Activated gamma-delta T cell treated with Interleukin-2 at 50 U/mL for 16 hours (primary cell): ENCODE measurements at places on chromosomes 4 and X.

DNA sequence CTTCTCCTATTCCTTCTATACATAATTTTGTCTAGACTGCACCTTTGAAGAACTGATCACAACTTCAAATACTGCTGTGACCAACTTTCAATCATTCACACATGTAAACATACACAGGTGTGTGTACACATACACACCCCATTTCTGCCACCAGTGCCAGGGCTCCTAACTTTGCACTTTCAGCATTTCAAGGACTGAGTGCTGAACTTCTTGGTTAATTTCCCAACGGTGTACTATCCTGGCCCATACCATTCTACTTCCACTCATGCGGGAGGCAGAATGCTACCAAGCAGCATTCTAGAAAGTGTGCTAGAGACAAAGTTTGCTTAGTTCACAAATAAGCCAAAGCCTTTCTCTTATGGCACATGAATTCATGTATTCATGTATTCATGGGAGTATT is 51.2 kb downstream of the RPGR start:
- DNase-seq, result no peak

DNA sequence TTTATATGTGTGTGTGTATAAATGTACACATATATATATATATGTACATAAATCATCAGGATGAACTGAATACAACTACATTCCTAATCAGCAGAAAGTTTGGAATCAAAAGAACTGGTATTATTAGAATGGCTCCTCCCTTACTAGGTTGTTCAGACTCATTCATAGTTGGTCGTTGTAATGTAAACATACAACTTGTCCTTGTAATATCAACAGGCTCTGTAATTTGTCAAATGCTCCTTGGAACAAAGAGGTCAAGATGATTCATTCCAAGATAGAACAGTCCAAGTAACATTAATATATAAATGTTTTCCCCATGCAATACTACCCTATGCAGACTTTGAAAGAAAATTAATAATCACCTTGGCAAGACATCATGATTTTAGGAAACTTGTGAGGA is 351.4 kb upstream of the SMIM31 start:
- no peak for DNase-seq

DNA sequence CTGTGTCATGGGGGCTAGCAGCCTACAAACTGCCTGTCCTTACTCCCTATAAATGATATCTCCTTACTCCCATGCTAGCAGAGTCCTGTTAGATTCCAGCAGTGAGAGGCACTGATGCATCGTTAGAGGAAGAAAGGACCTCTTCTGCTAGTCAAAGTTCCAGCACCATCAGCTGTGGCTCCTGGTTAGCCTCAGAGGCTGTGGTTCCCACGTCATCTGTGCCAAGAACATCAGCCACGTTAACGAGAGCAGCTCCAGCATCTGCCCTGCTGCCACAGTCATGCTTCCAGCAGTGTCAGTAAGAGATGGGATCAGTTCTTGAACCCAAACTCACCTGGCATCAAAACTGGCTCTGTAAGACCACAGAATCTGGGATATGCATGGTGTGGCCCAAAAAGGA is 88.5 kb downstream of the SLC2A9 start:
- DNase-seq, result no peak

GRCh38 chrX:27933361-27933760 is 47.9 kb downstream of the DCAF8L1 start:
- DNase-seq, result no peak

DNA sequence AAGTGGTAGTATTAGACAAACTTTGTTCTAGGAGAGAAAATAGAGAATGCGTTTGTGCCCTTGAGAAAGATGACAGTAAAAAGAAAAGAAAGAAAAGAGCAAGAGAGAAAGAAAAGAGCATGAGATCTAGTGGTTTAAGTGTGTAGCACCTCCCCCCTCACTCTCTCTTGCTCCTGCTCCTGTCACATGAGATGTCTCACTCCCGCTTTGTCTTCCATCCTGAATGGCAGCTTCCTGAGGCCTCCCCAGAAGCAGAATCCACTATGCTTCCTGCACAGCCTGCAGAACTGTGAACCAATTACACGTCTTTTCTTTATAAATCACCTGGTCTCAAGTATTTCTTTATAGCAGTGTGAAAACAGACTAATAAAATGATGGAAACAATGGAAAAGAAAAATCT is 499.6 kb downstream of the ACTRT1 start:
- no peak for DNase-seq

DNA sequence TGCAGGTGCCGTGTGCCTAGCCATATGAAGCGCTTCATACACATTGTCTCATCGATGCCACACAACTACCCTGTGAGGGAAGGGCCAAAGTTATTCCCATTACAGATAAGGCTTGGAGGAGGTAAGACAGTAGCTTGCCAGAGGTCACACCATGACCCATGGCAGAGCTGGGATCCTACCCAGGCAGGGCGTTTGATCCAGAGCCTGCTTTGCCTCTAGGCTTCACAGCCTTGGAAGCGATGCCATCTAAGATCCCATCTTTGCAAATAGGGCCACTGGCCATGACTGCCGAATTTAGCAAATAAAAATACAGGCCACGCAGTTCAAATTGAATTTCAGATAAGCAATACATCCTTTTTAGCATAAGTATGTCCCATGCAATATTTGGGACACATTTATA is 358.2 kb downstream of the BCOR start:
- no peak for DNase-seq

- DNase-seq, result no peak
These were observed 100.0 kb upstream of the PRKG2 start for GRCh38 chr4:81314897-81315470.

DNA sequence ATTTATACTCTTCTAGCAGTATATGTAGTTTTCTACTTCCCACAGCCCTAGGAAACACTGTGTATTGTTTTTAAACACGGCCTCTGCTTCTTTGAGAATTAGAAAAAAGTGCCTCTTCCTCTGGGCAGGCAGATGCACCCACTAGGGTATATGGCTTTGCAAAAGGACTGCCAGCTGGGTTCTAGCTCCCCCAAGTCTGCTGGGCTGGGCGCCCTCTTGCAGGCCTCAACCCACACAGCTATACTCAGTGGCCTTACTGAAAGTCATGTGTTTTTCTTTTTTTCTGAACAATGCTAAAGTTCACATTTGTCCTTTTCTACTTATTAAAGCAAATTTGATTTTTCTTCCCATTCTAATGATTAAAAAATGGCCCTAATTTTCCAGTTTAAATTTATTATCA is 35.5 kb upstream of the BMPR1B start:
- no peak for DNase-seq

- DNase-seq, result no peak
These were observed 129.1 kb upstream of the PACRGL start for GRCh38 chr4:20570981-20571715.

- no peak for DNase-seq
These were observed 19.2 kb downstream of the SLC9A7 start for GRCh38 chrX:46739736-46740135.

- DNase-seq, result no peak
These were observed 164.9 kb downstream of the DCTD start for GRCh38 chr4:182752158-182752910.

GRCh38 chrX:67563469-67564448 is 19.9 kb downstream of the AR start:
- no peak for DNase-seq

- DNase-seq, result no peak
These were observed 60.4 kb upstream of the IRF2 start for GRCh38 chr4:184534511-184535391.

DNA sequence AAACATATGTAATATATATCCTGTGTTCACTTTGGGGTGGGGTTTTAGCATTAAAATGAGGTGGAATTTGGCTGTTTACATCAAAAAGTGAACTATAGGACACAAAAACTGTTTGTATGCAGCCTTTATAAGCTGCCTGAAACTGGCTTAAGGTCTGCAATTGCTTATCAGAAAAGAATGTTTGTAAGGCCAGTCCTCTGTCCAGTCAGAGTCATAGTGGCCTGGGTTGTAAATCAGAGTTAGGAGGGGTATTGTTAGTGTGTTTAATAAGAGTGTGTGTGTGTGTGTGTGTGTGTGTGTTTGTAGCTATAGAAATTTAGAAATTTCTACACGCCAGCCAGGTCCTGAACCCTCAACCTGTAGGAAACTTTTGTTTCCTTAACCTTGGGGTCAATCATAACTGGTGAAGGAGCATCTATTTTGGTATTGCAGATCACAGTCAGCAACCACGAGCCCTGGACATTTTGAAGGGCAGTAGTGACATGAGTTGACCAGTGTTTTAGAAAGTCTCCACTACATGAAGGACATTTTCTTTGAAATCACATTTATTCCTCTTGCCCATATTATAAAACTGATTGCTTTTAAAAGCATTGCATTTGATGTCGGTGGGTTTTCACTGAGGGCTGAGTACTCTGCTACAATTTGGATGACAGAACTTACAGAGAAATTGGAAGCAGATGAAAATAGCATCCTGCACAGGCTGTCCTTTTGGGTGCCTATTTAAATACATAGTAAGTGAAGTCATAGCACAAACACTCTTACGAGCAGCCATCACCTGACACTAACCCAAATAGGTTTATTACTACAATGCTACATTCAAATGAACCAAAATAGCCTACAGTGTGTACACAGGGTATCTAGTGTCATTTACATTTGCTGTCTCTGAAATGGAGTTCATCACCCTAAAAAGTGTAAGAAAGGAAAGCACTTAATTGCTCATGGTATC is 11.2 kb upstream of the TMEM154 start:
- no peak for DNase-seq

DNA sequence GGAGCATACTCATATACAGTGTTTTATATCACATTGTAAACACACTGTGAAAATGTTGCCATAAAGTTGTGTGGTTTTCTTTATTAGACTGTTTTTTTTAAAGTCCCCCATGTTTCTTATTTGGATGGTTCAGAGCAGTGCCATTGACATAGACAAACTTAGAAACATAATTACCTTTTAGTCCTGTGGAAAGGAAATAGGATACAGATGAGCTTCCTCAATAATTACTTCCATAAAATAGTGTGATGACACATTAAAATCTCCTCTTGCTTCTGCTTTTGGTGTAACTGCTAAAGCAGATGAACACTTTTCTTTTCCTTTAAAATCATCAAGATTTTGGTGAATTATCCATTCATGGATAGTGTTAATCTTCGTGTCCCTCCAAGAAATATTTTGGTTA is 52.9 kb upstream of the LIMCH1 start:
- no peak for DNase-seq

DNA sequence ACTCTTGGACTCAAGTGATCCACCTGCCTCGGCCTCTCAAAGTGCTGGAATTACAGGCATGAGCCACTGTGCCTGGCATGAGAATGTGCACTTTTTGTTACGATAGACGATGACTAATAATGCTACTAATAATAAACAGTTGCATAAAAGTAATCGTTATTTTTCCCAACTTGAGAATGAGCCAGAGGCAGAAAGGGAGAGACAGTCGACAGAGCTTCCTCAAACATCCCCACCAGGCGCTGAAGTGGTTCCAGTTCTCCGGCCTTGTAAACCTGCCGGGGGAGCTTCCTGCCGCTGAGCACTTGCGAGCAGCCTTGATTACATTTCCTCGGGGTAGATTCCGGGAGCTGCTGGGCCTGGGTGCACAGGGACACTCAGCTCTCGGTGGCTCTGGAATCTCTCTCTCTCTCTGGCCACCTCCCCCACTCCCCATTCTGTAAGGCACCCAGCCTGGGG is 8.9 kb upstream of the HTRA3 start:
- no peak for DNase-seq

DNA sequence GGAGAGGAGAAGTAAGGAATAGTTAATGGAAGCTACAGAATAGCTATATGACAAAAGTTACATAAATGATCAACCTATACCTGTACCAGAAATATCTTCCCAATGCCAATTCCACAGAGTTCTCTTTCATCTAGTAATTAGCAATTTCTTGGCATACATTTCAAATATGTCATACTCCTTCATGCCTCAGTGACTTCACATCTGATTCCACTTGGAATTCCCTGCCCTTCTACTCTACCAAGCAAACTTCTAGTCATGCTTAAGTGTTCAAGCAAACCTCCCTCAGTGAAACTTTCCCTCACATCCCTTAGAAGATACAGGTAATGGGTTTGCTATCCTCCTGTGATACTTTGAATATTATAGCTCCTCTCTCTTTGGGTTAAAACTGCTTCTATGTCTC is 127.1 kb downstream of the KLHL13 start:
- no peak for DNase-seq

DNA sequence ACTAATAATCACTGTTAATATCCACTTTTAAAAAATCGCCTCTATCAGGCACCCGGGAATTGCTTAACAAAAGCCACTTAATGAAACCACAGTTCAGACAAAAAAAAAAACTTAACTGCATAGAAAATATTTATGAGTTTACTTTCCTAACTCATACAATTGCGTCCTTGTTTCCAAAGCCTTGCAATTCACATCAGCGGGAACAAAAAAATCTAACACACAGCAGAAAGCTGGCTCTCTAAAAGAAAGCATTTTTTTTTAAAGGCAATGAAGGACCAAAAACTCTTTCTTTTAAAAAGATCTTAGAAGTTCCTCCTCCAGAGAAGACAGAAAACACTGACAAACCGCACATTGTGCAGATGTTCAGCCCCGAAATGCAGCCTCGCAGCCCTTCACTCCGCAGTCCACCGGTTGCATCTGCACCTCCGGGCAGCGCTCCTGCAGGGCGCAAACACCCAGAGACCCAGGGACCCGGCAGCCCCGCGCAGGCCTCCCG is 812 bp downstream of the FAT1 start:
- no peak for DNase-seq

DNA sequence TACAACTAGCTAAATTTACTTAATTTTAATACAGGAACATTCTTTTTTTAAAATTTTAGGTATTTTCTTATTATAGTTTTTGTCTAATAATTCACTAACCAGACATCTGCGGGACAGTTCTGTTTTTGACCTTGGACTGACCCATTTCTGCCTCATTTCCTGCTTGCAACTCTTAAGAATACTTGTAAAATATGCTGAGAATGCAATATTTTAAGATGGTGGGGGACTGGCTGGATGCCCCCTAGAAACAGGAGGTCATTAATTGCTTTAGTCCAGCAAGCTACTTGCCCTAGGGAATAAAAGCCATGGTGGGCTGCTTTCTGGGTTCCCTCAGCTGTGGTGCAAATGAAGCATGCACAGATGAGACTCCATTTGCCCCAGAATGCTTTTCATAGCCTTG is 2348.4 kb downstream of the PCDH7 start:
- DNase-seq, result no peak

- DNase-seq, result no peak
These were observed 3.0 kb upstream of the CITED1 start for GRCh38 chrX:72308566-72309296.

DNA sequence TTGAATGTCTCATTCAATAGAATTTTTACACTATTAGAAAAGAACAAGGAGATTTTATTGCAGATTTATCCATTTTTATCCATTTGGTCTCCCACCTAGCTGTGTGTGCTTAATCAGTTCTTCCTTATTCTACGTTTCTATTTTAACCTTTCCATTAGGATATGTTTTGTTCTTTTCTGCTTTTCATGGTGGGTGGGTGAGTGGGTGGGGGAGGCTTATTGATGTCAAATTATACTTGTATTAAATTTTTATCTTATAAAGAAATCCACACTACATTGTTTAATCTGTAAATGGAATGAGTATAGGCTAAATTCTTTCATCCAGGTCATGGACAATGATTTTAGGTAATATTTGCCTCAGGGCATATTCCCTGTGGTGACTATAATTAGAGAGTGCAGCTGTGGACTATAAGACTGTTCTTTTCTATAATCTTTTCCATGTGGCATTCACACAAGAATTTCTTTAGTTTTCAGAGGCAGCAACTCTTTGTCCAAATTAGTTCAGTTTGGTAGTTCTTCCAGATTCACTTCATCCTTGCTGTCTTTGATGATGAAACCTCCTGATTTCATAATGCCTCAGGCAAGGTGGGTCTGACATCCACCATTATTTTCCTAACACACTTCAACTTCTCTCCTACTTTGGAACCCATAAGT is 2451.8 kb downstream of the PCDH7 start:
- no peak for DNase-seq
